ENCODE measurements at places on chromosomes 12 and 14.

GRCh38 chr12:70711831-70712230 is 74.6 kb upstream of the PTPRB start:
- no peak for DNase-seq

- no peak for DNase-seq
Observed at GRCh38 chr14:105146181-105146975, 22.2 kb downstream of the JAG2 start.

- DNase-seq, result no peak
Observed at GRCh38 chr14:99578541-99579101, 25.4 kb downstream of the CCDC85C start.

- DNase-seq, result no peak
Observed at GRCh38 chr12:7693793-7694192, 1.8 kb downstream of the GDF3 start.

- DNase-seq, result peak; percentile 55
Observed at GRCh38 chr12:13173012-13173932, 23.3 kb upstream of the EMP1 start.

DNA sequence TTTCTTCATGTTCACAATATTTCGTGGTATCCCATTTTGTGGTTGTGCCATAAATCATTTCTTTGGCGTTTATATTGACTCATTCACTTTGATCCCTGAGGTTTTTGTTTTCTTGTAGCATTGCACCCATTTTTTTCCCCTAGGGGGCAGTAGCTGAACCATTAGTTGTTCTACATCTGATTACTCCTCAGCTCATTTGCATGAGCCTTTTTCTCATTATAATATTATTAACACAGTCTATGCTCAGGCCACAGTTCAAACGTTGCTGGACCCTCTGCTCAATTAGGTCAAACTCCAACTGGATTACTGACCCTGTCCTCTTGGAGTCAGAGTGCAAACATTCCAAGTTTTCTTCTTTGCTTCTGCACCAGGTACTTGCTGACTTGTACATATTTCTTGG is 475.4 kb upstream of the SEL1L start:
- peak; percentile 3 for DNase-seq

GRCh38 chr12:70721656-70722357 is 84.6 kb upstream of the PTPRB start:
- DNase-seq, result no peak

GRCh38 chr14:52829527-52830185 is 38.2 kb upstream of the GNPNAT1 start:
- DNase-seq, result no peak

- DNase-seq, result no peak
Observed at GRCh38 chr12:19896041-19896440, 456.7 kb downstream of the AEBP2 start.

GRCh38 chr12:54227376-54227775 is 38.6 kb upstream of the SMUG1 start:
- DNase-seq, result no peak

DNA sequence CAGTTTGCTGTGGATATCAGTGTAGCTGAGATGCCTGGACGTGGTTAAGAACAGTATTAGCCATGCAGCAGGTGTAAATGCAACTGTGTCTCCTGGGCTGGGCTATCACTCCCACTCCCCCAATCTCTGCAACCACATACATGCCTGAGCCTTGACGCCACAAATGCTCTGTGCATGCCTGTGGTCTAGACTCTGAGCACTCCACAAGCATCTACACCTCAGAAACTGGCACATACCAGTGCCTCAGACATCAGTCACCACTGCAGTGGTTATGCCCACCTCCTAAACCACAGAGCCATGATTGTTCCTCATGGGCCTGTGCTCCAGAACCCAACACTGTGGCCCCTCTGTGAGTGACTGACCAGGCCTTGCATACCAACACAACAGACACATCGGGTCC is 226.8 kb upstream of the ALG10 start:
- DNase-seq, result no peak

DNA sequence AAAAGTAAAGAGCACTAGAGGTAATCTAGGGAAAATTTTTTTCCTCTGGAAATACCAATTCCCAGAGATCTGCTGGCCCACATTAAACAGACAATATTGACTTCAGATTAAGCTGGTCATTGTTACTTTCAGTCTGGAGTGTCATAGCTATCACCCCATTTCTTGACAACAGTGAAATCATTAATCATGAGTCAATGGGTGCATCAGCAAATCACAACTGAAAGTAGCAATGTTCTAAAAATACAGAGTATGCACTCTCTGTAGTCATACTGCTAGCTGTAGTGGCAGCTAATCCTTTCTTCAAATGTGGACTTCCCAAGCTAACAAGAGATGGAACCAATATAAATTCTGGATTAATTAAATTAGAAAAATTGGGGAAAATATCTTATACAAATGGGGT is 129.9 kb downstream of the CPNE8 start:
- no peak for DNase-seq

- DNase-seq, result no peak
Observed at GRCh38 chr14:74836251-74836960, 39.5 kb downstream of the PROX2 start.

GRCh38 chr12:51915951-51916350 is 8.6 kb downstream of the ACVRL1 start:
- DNase-seq, result no peak

DNA sequence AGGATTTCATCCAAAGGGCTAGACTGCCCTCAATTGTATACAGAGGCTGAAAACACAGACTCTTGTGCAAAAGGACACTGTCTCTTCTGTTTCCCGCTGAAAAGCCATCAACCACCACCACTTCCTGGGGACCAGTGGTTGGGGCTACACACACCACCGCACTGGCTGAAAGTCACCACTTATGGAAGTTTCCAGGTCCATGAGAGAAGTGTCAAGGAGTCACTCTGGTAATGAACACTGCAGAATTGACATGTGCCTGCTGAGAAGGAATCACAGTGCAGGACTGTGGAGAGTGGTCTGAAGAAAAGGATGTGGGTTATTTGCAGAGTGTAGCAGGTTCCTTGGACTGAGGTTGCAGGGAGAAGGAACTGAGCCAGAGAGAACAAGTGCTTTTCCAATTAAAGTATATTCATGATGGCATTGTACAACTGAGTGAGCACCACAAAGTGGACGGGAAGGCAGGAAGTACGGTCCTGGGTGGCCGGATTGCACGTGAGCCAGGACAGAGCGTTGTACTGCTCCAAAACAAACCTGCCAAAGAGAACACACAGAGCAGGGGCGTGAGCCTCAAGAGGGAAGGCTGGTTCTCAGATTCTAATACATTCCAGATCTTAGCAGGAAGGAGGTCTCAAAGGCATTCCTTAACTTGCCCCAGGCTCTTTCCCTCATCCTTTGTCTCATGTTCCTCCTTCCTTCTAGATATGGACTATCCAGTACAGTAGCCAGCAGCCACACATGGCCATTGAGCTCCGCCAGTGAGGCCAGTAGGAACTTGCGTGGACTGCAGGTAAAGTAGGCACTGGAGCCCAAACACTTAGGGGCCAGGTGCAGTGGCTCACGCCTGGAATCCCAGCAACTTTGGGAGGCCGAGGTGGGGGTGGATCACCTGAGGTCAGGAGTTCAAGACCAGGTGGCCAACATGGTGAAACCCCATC is 316.4 kb downstream of the MED13L start:
- peak; percentile 38 for DNase-seq

GRCh38 chr12:55612646-55613045 is 24.0 kb upstream of the OR10P1 start:
- DNase-seq, result no peak

DNA sequence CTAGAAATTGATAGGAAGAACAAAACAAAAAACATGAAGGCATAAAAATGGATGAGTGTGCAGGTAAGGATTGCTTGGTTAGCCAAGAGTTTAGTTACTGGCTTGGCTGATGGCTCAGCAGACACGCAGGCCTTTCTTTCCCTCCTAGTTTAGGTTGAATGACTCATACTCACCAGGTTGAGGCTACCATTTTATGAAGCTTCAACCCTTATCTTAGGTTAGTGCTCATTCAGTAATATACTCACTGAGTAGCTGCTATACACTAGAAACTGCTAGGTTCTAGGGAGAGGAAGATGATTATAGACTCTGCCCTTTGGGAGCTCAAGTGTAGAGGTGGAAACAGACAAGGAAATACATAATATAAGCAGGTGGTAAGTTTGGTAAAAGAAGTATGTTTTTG is 6.0 kb downstream of the P3H3 start:
- no peak for DNase-seq

- no peak for DNase-seq
Observed at GRCh38 chr12:131012279-131013069, 58.8 kb downstream of the ADGRD1 start.

DNA sequence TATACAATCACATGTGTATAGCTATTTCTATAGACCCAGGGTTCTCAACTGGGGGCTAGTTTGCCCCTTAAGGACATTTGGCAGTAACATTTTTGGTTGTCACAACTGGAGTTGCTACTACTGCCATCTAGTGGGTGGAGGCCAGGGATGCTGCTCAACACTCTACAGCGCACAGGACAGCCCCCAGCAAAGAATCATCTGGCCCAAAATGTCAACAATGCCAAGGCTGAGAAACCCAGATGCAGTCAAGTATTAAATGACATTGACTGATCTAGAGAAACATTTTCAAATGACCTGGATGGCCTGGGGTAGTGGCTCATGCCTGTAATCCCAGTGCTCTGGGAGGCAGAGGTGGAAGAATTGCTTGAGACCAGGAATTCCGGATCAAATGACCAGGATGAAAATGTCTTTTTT is 5.8 kb downstream of the WSB2 start:
- DNase-seq, result peak; percentile 90

- DNase-seq, result no peak
Observed at GRCh38 chr14:28596391-28596790, 170.2 kb upstream of the FOXG1 start.
